ENCODE measurements at places on chromosomes 13 and 19.

DNA sequence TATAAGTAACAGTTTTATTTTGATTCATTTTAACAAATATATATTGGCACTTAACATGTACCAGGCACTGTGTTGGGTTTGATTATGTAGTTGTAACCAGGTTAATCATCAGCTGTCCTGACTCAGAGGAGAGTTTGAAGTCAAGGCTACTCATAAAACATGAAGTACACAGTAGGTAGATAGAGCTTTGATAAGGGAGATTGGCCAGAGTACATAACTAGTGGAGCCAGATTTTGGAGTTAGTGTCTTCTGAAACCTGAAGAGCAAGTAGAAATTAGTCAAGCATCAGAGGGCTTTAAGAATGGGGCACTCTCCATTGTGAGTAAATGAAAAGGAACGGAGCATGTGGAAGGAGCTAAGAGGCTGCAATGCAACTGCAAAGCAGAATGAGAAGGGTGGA is 333.9 kb downstream of the RFC3 start:
- DNase-seq: no peak

- DNase-seq: no peak
Measured at GRCh38 chr13:31878495-31878894, 139.2 kb downstream of the RXFP2 start.

- DNase-seq: no peak
Measured at GRCh38 chr13:43295825-43296564, 272.6 kb downstream of the DNAJC15 start.

DNA sequence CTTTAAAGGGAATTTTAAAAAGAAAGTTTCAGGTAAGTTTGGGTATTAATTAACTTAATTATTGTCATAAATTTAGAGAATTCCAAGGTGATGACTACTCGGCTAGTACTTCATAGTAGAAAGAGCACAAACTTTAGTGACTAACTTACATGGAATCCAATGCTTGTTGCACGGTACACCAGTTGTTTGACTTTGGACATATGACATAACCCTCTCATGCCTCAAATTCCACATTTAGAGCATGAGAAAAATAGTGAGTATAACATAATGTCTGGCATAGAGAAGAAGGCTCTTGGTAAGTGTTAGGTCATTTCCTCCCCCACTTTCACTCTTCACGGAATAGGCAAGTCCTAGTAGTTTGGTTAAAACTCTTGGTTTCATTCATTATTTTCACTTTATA is 1249.4 kb upstream of the SLC10A2 start:
- peak; percentile 20 for DNase-seq

- DNase-seq: no peak
Measured at GRCh38 chr13:109209526-109209925, 576.9 kb downstream of the IRS2 start.

- no peak for DNase-seq
Measured at GRCh38 chr19:13902993-13903555, 2.8 kb downstream of the BRME1 start.

- DNase-seq: no peak
Measured at GRCh38 chr19:13206587-13206986, 56.4 kb downstream of the IER2 start.

DNA sequence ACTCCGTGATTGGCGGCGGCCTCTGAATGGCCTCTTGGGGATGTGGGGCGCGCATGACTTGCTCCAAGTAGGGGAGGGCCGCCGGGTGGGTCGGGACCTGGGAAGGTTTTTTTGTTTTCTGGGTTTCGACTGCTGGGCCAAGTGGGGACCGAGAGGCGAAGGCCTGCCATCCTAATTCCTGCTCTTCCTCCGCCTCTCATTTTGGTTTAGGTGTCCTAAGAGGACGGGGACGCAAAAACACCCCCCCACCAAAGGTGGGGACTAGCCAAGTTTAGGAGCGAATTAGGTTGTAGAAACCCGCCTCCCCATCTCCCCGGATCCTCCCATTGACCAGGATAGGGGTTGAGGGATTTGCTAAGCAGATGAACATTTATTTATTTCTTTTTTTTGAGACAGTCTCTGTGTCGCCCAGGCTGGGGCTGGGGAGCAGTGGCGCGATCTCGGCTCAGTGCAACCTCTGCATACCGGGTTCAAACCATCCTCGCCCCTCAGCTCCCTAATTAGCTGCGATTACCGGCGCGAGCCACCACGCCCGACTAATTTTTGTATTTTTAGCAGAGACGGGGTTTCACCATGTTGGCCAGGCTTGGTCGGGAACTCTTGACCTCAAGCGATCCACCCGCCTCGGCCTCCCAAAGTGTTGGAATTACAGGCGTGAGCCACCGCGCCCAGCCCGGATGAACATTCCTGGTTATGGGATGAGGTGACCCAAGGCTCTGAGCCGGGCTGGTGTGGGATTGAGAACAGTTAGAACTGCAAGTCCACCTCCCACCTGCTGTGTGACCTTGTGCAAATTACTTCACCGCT is 838 bp downstream of the PPP2R1A start:
- DNase-seq: no peak

Data from Panc1 (cell line).